ENCODE measurements at places on chromosomes 7 and 10.

GRCh38 chr10:131902211-131902610, 1.4 kb downstream of the PPP2R2D start:
- DNase-seq, result no peak

GRCh38 chr10:98266647-98267046, 1.3 kb downstream of the LOXL4 start:
- no peak for DNase-seq

DNA sequence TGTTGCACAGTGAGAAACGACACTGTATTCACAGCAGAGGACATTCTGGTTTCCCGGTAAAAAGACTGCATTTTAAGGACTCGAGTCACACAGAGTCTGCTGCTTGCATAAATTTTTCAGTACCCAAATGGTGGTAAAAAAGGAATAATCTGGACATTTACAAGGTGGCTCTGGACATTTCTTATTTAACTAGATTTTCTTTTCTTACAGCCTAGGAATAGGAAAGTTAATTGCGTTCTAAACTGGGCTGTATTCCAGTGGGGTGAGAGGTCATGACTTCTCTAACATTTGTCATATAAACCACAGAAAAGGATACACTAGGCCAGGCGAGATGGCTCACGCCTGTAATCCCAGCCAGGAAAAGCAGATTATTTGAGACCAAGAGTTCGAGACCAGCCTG, 237.5 kb upstream of the KLF6 start:
- DNase-seq, result no peak

DNA sequence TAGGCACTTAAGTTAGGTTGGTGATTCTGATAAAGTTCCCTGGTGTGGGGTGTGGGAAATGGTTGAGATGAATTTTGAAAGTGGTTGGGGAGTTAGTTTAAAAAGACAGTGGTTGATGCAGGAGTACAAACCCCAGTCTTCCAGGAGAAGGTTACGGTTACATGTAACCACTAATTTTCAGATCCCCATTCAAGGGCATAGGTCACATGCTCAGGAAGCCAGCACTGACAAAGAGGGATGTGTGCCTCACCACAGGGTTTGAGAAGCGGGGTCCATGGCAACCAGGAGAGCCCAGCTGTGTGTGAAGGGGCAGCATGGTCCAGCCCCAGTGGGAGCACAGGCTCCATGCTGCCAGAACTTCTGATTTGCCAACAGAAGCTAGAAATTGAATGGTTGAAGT, 144.2 kb downstream of the MDFIC start:
- no peak for DNase-seq

DNA sequence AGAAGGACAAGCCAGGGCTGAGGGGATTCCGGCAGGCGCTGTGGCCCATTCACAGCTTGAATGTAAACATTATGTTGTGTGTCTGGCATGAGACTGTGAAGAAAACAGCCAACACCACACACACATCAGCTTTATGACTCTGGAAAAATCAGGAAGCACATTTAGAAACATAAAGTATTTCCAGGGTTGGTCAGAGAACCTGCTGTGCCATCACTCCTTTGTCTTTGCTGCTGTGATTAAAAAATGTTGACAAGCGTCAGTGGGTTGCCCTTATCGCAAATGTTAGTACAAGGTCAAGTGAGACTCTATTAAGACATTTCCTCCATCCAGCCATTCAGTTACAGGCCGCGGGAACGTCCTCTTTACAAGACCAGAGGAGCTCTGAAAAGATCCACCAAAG, 95.4 kb downstream of the TAX1BP1 start:
- DNase-seq, result no peak

DNA sequence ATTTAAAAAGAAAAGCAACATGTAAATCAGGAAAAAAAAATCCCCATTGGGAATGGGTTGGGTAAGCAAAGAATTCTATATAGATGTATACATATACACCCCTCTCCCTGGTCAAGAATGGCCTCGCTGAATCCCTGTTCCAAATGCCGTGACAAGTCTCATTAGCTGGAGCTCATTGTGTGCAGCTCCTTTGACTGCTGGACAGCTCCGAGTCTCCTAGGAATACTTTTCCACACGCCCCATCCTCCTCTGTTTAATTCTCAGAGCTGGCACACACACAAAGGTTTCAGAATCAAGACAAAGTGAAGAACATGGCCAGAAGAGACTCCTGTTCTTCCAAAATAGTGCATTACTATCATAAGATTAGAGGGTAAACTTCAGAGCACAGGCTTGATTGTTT, 130.9 kb upstream of the MKLN1 start:
- DNase-seq, result no peak

- no peak for DNase-seq
Observed at GRCh38 chr10:7449063-7449695, 38.3 kb upstream of the SFMBT2 start.

- DNase-seq, result no peak
Observed at GRCh38 chr7:117673839-117674238, 194.0 kb downstream of the CFTR start.
